ENCODE measurements at places on chromosomes 1 and 21.

DNA sequence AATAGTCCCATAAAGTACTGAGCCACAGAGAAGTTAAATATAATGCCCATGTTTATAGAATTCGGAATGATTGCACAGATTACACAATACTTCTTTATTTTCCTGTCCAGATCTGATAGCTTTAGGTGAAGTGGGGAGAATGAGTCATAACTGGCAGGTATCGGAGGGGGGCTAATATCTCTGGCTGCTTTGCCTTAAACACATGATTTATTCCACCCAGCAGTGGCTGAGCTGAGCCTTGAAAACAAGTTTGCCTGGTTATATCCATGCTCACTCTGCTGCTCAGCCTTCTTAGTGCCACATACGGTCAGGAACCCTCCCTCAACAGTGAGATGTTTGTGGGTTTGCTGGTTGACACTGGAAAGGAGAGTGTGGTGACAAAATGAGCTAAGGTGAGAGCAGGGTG lies 119.7 kb upstream of the ZNF648 start:
- no peak overlapping the region for H3K4me3 ChIP-seq
- no peaks in the 10 kb centered on the region for H3K4me1 ChIP-seq
- ATAC-seq, result no peak
- no peaks in the 10 kb centered on the region for H3K36me3 ChIP-seq
- H3K27ac ChIP-seq, result no peak overlapping the region
- peaks cover 9% of the 10 kb centered on the region for H3K27me3 ChIP-seq

GRCh38 chr1:231124746-231125145 lies 37.1 kb upstream of the TRIM67 start:
- H3K27me3 ChIP-seq, result peaks cover 16% of the 10 kb centered on the region
- ATAC-seq, result no peak
- no peaks in the 10 kb centered on the region for H3K36me3 ChIP-seq
- H3K4me1 ChIP-seq, result no peaks in the 10 kb centered on the region
- no peak overlapping the region for H3K4me3 ChIP-seq

DNA sequence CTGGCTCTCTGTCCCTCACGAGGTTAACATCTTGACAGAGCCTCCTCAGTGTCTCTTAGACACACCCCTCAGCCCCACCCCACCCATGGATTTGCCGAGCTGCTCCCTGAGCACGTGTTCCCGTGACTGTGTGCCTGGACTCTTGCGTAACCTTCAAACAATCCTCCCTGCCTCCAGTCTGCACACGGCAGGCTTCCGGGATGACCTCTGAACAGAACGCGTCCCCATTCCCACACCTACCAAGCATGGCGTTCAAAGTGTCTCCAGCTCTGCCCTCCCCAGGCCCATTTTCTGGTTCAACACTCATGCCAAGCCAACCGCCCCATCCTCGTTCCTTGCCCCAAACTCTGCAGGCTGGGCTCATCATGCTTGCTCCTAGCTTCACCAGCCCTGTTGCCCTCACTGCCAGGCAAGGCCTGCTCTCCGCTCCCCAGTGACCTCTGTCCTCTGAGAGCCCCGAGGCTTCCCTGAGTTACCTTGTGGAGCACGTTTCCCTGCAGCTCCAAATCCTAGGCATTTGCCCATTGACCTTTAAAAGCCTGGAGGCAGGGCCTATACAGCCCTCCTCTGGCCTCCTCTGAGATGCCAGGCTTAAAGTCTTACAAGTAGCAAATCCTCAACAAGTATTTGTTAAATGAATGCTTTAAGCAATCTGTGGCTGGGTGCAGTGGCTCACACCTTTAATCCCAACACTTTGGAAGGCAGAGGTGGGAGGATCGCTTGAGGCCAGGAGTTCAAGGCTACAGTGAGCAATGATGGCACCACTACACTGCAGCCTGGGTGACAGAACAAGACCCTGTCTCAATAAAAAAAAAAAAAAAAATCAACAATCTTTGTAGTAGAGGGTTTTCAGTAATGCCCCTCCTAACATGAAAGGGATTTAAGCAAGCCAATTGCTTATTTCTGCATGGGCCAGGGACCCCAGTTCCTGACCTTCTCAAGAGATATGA lies 5.0 kb downstream of the AGT start:
- ATAC-seq, result no peak
- H3K4me1 ChIP-seq, result peaks cover 5% of the 10 kb centered on the region

DNA sequence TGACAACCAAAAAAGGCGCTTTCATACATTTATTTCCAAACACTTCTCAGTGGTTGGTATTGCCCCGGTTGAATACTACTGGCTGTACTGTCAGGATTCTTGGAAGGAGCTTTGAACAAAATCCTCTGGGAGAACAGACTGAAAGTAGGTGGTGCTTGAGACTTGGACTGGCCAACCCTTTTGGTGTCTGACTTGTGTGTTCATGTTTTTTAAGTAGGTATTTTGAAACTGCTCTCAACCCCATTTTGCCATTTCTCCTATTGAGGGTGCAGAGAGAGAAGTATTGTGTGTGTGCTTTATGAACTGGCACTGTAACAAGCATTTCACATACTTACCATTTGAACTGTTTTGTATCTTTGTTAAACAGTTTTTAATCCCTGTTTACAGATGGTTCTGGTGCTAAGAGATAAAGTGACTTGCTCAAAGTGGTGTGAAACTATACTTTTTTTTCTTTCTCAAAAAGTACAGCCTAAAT lies 21.2 kb downstream of the ARID1A start:
- H3K27me3 ChIP-seq, result no peaks in the 10 kb centered on the region
- ATAC-seq, result no peak
- peaks cover 96% of the 10 kb centered on the region for H3K36me3 ChIP-seq
- H3K4me1 ChIP-seq, result peaks cover 74% of the 10 kb centered on the region

GRCh38 chr1:219621047-219621786 lies 8.3 kb upstream of the ZC3H11B start:
- no peak for ATAC-seq
- no peak overlapping the region for H3K27ac ChIP-seq
- H3K27me3 ChIP-seq, result no peaks in the 10 kb centered on the region
- no peaks in the 10 kb centered on the region for H3K4me1 ChIP-seq
- H3K4me3 ChIP-seq, result no peak overlapping the region

- no peaks in the 10 kb centered on the region for H3K4me1 ChIP-seq
- no peak for ATAC-seq
- H3K4me3 ChIP-seq, result no peak overlapping the region
- H3K27me3 ChIP-seq, result peaks cover 12% of the 10 kb centered on the region
- H3K27ac ChIP-seq, result no peak overlapping the region
- H3K36me3 ChIP-seq, result peaks cover 8% of the 10 kb centered on the region
Measured at GRCh38 chr1:152108882-152109222, 6.4 kb downstream of the TCHH start.

DNA sequence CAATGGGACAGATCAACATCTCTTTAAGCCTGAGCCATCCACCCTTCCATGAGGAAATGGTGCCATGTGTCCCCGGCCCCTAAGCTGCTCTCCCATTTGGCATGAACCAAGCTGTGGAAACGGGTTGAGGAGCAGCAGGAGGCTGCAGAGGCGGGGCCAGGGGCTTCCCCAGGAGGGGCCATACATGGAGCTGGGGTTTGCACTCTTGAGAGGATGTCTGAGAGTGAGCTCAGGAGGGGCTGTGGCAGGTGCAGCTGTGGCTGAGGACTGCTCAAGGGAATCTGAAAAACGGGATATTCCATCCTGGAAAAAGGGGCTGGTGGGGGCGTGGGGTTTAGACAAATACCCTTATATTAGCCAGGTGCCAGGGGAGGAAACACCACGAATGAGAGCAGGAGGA lies 7.1 kb upstream of the CLEC20A start:
- no peak overlapping the region for H3K27ac ChIP-seq
- H3K4me3 ChIP-seq, result no peak overlapping the region
- ATAC-seq, result no peak

GRCh38 chr1:46690931-46691421 lies 19.3 kb downstream of the TEX38 start:
- no peaks in the 10 kb centered on the region for H3K27me3 ChIP-seq
- no peak overlapping the region for H3K27ac ChIP-seq
- H3K4me1 ChIP-seq, result peaks cover 3% of the 10 kb centered on the region
- peaks cover 100% of the 10 kb centered on the region for H3K36me3 ChIP-seq
- no peak overlapping the region for H3K4me3 ChIP-seq
- no peak for ATAC-seq

GRCh38 chr1:183278739-183279591 lies 92.9 kb downstream of the LAMC2 start:
- peaks cover 4% of the 10 kb centered on the region for H3K27me3 ChIP-seq
- ATAC-seq, result peak; percentile 25
- H3K4me3 ChIP-seq, result no peak overlapping the region
- H3K27ac ChIP-seq, result peak overlapping the region; percentile 15
- H3K36me3 ChIP-seq, result no peaks in the 10 kb centered on the region
- no peaks in the 10 kb centered on the region for H3K4me1 ChIP-seq

GRCh38 chr1:119898981-119899720 lies 2.8 kb upstream of the ADAM30 start:
- no peaks in the 10 kb centered on the region for H3K36me3 ChIP-seq
- H3K4me1 ChIP-seq, result no peaks in the 10 kb centered on the region
- ATAC-seq, result no peak
- H3K4me3 ChIP-seq, result no peak overlapping the region
- H3K27me3 ChIP-seq, result peaks cover 6% of the 10 kb centered on the region

Measured in activated T-helper 17 cell treated with anti-CD3 and anti-CD28 coated beads, Interleukin-2, amount 50 U/mL, for 72 hours (primary cell).